ENCODE measurements at places on chromosomes 3 and 15. TPM values are rescaled to one million over a fixed set of nuclear protein-coding genes. Genes with fewer than 3 reads are reported as not detected.

GRCh38 chr3:148955544-148956346, 35.6 kb upstream of the GYG1 start:
- no peak for DNase-seq

DNA sequence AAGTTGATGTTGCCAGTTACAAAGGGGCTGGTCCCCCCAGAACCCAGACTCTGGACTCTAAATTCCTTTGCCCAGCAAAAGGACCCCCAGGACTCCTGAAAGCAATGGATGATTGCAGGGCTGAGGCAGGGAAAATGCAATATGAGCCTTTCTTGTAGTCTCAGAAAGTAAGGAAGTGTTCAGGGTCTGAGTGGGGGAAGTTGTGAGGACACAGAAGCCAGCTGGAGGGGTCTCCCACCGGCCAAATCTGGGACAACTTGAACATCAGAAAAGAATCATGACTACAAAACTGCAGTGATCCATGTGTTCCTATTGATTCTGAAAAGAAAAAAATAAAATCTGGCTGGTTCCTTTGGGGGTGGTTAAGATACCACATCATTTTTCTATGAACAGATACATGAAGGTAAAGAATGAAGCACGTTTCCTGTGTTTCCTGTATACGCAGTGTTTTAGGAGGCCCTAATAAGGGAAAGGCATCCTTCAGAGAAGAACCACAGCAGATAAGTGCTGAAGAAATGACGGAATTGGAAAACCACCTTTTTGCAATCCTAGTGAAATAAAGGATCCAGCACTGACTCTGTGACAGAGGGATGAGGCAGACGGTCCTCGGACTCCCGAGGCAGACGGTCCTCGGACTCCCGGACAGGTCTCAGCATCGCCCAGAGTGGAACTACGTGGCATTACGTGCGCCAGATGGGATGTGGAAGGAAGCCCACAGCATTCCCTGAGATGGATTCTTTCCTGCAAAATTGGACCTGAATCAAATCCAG, 22.2 kb upstream of the GRIP2 start:
- DNase-seq, result no peak

GRCh38 chr3:79081335-79081734, 686.5 kb downstream of the ROBO1 start:
- DNase-seq, result no peak

- DNase-seq, result no peak
These were observed 32.1 kb upstream of the B3GALNT1 start for GRCh38 chr3:161137260-161137659.

NKIRAS1 gene
- total RNA-seq, result 12.6 TPM

DNA sequence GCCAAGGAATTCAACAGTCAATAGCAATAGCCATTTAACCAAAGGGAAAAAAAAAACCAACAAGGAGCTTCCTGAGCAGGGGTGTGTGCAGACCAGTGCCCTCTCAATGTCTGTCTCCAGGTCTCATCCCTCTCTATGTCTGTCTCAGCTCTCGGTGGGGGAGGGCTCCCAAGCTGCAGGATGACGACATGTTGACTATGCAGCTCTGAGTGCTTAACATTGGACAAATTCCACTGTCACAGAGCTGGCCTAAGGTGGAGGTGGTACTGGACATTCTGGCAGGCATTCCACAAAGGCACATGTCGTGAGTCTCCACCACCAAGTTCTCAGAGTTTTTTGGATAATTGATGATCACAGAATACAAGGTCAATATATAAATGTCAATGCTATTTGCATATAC, 2.0 kb upstream of the CAPN7 start:
- DNase-seq, result no peak

DNA sequence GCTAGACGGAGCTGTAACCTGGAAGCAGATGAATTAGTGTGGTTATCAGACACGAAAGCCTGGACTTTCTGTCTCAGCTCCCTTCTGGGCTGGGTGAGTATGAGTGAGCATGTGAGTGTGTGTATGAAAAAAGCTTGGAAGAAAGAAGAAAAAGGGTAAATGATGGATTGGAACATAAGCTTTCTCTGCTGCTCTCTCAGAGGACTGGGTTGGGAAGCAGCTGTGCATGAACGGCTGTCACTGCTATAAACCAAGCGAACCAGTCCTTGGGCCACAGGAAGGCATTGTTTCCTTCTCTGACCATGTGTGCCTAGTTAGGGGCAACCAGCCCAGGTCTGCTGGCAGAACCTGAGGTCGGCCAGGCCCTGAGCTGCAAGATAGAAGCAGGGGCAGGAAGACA, 37.0 kb downstream of the UMPS start:
- no peak for DNase-seq

- DNase-seq, result no peak
These were observed 348.6 kb downstream of the PLCL2 start for GRCh38 chr3:17233398-17233800.

SUSD5 gene
- 2.0 TPM for total RNA-seq

ISLR2 gene
- total RNA-seq, result 21.1 TPM

SH3GL3 gene
- total RNA-seq, result 2.8 TPM

BUB1B gene
- 16.5 TPM for total RNA-seq

- DNase-seq, result no peak
These were observed 34.2 kb upstream of the TSEN2 start for GRCh38 chr3:12449889-12450682.

DNA sequence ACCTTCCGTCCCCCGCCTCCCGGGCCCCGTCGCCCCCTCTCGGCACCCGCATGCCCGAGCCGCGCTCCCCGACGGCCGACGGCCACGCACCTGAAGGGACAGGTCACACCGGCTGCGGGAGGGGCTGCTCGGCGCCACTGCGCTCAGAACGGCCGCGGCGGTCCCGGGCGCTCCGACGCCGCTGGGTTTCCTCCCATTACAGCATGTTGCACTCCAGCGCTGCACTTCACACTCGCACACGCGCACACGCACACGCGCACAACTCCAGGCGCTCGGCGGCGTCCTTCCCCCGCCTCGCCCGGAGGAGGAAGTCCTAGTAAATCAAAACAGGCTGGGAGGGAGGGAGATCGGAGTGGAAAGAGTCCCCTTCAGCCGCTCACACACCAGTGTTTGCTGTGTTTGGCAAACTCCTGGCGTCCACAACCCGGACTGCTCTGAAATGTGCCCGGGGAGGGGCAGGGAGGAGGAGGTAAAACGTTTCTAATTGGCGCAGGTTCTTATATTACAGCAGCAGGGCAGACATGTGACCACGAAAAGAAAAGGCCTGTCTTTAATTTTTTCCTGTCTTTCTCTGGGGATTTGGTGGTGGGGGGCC, 76.7 kb upstream of the VGLL4 start:
- peak; percentile 35 for DNase-seq

DNA sequence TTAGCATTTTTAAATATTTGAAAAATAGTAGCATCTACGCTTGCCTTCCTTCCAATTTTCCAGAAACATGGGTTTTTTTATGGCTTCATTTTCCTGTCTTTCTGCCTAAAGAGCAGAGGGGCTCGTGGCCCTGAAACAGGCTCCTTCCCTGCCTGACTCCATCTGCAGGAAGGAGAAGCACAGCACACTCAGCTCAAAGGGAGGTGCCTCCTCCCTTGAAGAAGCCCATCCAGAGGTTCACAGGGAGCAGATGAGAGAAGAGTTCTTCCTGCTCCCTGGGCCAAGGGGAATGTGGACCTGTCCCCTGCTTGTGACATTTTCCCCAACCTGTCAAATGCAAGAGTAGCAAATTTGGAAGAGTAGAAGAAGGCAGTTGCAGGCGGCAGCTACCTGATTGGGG, 55.8 kb downstream of the BBX start:
- DNase-seq, result no peak

MYO5C gene
- 0.66 TPM for total RNA-seq

SNURF gene
- total RNA-seq, result 41.9 TPM

- DNase-seq, result no peak
These were observed 196.8 kb upstream of the MBNL1 start for GRCh38 chr3:152071924-152072323.

DNA sequence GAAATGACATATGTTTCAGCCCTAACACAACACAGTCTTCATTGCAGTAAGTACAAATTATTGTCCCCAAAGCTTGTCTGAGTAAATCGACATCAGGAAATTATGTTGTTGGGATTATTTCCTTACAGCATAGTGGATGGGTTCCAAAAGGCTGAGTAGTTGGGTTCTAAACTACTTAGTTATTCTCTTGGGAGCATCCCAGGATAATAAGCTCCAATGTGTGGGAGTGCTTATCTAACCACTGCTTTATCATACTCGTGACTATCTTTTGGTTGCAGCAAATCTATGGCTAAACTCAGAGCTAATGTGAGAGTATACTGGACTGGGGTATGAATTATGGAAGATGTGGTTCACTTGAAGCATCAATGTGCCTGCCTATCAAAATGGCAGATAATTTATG, 128.5 kb downstream of the RBMS3 start:
- no peak for DNase-seq

FGF12 gene
- total RNA-seq, result 33.1 TPM
